Astrocyte (in vitro differentiated cells and primary cell): ENCODE measurements at places on chromosomes 1 and 21.

DNA sequence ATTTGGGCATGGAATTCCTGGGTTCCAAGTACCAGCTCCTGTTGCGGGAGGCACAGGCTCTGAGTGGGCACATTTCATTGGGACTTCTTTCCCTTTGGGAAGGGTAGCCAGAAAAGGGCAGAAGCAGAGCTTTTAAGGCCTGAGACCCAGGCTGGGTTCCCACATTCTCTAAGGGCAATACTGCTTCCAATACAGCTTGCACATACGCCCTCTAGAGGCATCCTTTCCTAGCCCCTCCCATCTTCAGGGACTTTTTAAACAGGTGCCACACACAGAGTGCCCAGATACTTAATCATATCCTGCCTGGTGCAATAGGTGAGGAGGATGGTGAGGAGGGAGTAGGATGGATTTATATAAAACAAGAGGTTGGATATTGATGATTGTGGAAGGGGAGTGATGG is 5.7 kb downstream of the GPR88 start:
- DNase-seq = no peak

GRCh38 chr1:244011786-244012185 is 39.3 kb upstream of the ZBTB18 start:
- DNase-seq = peak; percentile 10

- no peak for DNase-seq
These were observed 14.5 kb downstream of the RAB4A start for GRCh38 chr1:229285440-229285839.

GRCh38 chr1:230866171-230867070 is 1.9 kb downstream of the C1orf198 start:
- peak; percentile 67 for DNase-seq

- DNase-seq = no peak
These were observed 177.3 kb downstream of the PGBD5 start for GRCh38 chr1:230248889-230249270.

DNA sequence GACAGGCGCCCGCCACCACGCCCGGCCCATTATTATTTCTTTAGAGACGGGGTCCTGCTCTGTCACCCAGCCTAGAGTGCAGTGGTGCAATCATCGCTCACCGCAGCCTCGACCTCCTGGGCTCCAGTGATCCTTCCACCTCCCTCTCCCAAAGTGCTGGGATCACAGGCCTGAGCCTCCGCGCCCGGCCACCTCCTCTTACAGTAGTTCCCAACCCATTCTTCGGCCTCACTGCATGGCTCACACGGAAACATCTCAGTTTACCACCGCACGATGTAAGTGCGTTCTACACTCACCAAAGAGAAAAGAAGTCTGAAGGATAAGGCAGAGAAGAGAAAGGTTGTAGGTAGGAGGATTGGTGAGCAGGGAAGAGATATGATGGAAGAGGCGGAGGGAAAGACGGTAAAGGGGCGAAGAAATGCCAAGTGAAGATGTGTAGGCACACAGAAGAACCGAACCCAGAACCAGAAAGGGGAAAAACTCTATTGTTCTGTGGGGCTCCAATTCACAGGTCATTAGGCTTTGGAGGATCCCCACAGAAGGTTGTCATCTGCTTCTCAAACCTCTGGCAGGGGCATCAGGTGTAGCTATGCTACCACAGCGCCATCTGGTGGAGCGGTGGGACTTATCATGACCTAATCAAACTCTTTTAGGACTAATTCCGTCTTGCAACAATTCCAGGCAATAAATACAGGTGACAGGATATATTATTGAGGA is 504.2 kb downstream of the SMYD3 start:
- DNase-seq = peak; percentile 73

DNA sequence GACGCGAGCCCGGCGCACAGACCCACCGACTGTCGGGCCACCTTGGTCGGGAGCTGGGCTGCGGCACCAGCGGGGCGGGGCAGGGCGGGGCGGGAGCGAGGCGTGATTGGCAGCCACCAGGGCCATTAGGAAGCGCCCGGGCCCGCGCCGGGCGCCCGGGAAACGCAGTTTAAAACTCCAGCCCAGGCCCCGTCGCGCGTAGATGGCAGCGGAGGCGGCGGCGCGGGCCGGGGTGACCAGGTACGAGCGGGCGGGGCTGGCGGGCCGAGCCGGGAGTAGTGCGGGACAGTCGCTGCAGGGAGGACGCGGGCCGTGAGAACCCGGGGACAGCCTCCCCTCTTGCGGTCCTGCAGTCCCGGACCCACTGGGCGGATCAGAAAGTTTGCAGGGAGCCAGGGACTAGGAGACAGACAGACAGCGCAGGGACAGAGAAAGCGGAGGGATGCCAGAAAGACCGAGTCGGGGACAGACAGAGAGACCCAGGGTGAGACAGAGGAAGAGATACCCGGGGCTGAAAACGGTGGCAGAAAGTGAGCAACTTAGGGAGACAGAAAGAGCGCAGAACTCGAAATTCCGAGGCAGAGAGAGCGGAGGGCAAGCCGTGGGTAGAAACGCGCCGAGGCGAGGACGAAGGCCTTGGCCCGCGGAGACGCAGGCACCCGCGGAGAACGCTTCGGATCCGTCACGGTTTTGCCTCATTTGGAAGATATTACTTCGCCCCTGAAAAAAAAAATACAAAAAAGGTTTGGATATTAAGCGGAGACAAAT is at the start of gene DMBX1:
Gene DMBX1 (plus strand): TSS at position 199 of the 768 bp plus-strand sequence. CDS start 17,175 bp downstream, outside the sequence.
- DNase-seq = no peak

GRCh38 chr1:105874621-105875020 is 1181.9 kb upstream of the PRMT6 start:
- no peak for DNase-seq

- no peak for DNase-seq
These were observed 6.5 kb downstream of the INKA2 start for GRCh38 chr1:111732718-111733117.

GRCh38 chr1:100720101-100720500 is 559 bp downstream of the VCAM1 start:
- DNase-seq = no peak

DNA sequence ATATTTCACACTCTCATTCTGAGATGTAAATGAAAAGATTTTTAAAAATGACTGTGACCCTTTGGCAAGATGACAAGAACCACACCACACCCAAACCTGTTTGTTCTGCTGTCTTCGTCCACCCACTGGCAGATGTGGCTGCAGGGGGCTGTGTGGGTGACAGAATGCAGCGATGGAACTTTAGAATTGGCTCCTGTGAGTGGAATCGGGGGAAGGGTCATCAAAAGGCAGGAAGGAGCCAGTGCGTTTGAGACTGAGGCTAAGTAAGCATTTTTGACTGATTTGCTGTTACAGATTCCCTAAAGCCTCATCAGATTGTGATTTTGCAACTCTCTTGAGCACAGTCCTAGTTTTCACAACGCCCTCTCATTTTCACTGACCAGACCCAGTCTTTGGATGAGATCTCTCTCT is 111.2 kb upstream of the ADGRL2 start:
- DNase-seq = peak; percentile 83

DNA sequence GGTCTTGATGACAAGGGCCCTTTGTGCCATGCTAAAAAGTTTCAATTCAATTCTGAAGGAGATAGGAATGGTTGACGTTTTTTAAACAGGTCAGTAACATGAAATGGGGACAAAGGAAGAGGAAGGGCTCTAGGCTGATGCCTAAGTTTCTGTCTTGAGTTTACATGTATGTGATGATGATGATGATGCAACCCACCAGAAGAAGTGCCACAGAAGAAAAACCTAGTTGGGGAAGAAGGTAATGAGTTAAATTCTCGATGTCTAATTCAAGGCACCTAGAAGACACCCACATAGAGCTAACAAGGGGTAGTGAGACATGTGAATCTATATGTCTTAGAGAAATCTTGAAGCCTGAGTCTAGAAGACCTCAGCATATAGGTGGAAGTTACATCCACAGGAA is 44.4 kb upstream of the ATP1A1 start:
- no peak for DNase-seq

GRCh38 chr1:115219927-115220326 is 118.1 kb downstream of the NGF start:
- no peak for DNase-seq

- DNase-seq = no peak
These were observed 12.7 kb upstream of the ERVH48-1 start for GRCh38 chr21:42937960-42938605.

DNA sequence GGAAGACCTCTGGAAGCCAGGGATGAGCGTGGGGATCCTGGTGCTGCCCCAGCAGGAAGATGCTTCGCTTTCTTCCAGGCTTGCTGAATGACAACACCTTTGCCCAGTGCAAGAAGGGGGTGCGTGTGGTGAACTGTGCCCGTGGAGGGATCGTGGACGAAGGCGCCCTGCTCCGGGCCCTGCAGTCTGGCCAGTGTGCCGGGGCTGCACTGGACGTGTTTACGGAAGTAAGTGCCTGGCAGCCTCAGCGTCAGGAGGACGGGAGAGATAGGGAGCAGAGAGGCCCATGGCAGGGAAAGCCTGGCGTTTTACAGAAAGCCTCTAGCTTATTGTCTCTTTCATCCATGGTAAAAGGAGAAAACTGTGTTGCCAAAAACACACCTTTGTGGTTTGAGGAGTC is 23.5 kb downstream of the PHGDH start:
- DNase-seq = no peak

DNA sequence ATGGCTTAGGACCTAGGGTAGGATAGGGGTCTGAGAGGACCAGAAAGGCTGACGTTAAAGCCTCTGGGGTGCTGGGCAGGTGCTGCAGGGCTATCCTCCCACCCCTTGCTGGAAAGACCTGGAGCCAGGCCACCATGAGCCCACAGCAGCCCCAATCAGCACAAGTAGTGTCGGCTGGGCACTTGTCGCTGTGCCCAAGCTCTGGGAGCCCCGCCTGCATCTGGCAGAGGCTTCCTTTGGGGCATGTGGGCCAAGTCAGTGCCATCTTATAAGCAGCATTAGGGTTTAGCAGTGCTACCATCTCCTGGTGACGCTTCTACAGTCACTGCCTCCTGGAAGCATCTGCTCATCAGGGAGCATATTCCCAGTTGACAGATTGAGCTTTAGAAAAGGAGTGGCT is 31.3 kb downstream of the MAN1C1 start:
- no peak for DNase-seq

DNA sequence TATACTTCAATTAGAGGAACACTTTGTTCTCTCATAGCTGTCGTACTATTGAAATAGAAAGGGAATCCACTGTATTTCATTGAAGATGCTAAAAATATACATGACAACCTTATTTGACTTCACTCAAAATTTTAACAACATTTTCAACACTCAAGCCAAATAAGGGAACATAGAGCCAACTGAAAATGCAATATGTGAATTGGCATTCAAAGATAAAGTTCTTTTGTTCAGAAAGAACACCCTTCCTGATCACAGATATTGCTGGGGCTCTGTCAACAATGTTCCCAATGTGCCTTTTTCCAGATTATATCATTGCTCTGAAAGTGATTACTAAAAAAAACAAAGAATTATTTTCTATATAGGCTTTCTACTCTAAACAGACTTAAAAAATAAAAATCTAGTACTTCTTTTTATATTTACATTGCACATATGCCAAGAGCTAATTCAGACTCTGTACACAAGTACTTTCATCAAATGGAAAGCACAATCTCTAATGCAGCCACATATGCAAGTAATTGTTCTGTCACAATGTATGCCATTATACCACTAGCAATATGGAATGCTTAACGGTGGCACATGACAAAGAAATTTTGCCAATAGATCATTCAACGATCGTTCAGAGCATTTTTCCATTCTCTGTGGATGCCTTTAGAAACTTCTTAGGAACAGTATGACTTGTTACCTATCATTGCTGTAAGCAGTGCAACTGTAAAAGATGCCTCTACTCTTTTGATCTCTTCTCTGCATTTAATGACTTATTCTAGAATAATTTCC is 171.0 kb downstream of the EIF4G3 start:
- no peak for DNase-seq

GRCh38 chr1:20641975-20642374 is 8.7 kb downstream of the PINK1 start:
- DNase-seq = no peak

DNA sequence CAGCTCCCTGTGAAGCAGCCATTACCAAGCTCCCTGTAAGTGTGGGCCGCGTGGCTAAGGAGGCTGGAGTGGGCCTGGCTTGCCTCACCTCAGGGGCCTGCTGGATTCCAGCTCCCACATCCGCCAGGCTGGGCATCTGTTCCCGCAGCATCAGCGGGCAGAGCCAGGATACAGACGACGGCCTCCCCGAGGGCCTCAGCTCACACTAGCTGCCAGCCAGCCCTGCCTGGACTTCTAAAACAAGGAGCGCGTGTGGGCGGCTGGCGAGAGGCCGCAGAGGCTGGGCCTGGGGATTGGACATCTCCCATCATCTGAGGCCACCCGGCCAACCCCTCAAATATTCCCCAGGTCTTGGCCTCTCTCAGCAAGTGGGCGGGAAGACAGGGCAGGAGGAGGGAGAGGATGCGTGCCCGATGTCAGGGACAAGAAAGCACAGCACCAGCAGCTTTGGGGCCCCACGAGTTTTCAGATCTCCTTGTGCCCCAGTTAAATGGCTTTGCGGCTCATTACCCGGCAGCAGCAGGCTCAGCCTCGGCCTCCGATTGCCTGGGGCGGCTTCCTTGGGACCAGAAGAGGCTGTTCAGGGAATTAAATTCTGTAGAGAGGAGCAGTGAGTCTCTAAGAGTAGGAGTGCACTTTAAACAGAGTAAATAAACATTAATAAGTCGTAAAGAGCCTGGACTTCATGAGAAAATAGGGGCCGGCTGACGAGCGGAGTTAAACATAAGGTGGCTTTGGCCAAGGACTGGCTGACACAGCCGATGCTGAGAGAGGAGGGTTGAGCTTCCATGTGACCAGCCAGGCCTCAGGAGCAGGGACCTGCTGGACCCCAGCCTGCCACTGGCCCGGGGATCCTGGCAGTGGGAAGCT is 208.9 kb upstream of the C1orf174 start:
- DNase-seq = no peak

GRCh38 chr1:184152434-184152898 is 100.9 kb downstream of the TSEN15 start:
- DNase-seq = peak; percentile 26

DNA sequence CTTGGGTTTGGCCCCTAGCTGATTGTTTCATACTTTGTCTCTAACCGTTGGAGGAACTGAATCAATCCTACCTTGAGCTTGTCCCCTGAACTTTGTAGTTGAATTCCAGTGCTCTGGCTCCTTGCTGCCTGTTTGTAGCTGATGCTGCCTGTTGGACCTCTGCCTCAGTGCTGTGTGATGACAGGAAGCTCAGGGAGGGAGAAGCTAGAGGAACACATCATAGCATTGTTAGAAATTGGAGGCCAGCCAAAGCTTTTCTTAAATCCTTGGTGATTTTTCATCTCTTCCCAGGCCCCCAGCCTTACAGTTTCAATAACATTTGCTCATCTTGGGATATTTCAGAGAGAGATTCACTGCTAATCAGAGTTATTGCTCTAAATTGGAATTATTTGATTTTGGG is 34.0 kb downstream of the MACF1 start:
- DNase-seq = peak; percentile 83
